ENCODE measurements at places on chromosomes 6 and 20.

- no peak for DNase-seq
Observed at GRCh38 chr6:69868961-69869360, 2.6 kb downstream of the COL19A1 start.

GRCh38 chr6:1315560-1316386 lies 3.9 kb downstream of the FOXQ1 start:
- no peak for DNase-seq

DNA sequence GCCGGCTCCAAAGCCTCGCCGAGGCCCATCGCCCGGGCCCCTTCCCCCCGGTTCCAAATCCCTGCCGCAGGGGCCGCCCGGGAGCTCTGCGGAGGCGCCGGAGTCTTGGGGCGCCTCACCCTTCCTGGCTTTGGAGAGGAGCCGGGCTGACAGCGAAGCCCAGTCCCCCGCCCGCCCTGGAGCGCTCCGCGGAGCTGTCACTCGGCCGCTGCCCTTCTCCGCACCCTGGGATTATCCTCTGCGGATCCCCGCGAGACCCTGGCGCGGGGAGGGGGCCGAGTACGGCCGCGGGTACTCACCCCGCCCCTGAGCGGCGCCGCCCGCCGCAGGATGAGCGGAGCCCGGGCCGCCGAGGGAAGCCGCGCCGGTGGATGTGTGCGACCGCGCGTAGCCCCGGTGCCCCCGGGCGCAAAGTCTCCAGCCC lies 343 bp downstream of the SNAP91 start:
- no peak for DNase-seq

GRCh38 chr6:166262743-166263515 lies 45.3 kb downstream of the PRR18 start:
- DNase-seq = no peak

GRCh38 chr6:56690519-56691285 lies 48.0 kb upstream of the DST start:
- no peak for DNase-seq

DNA sequence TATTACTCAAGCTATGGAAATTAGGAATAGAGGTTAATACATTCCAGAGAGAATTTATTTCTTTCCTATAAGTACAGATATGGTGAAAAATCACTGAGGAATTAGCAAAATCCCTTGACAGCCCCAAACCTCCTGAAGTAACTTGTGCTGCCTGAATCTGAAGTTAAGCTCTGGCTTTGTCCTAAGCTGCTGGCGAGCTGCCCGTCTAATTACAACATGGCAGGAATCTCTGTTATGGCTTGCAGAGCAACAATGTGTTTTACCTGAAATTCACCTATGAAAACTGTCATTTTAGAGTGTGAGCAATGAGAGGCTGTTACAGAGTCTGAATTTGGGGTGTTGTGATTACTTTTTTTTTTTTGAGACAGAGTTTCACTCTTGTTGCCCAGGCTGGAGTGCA lies 22.5 kb upstream of the IYD start:
- DNase-seq = no peak

DNA sequence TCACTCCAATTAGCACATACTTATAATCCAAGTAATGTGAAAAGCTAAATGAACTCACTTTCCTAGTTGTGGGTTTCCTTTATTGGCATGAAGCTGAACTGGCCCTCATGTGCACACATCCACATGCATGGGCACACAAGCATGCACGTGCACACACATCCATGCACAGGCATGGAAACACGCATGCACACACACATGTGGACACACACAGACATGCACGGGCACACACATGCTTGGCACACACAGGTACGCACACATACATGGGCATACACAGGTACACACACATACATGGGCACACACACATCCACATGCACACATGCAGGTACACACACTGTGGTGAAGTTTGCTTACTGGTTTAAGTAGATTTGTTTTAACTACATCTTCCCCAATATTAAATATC lies 23.8 kb downstream of the SYNDIG1 start:
- DNase-seq = no peak

DNA sequence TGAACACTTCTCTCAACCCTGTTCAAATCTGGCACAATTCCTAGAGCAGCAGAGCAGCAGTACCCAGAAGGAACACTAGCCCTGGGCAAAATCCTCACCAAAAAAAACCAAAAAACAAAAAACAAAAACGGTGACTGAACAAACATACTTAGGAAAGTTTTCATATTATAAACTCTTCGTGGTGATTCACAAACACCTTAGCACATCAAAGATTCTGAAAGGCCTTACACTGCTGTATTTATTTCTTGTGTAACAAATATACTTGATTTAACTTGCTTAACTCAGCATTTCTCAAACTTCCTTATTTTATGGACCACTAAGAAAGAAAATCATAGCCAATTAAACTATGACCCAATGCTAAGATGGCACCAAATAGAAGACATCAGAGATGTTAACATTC lies 57.8 kb upstream of the RREB1 start:
- DNase-seq = no peak

DNA sequence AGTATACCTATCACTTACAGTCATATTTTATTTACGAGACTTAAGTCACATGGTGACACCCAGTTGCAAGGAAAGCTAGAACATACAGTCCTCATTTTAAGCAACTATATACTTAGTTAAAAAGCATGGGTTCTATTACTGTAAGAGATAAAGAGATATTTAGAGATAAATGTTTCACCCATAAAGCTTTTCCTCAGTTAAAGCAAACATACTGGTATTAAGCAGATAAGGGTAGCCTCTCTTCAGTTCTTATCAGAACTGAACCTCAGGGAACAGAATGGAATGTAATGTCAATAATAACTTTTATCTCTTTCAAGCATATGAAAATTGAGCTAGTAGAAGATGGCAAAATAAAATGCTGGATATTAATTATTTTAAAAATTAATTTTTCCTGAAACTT lies 9.9 kb upstream of the ASCC3 start:
- DNase-seq = no peak

- DNase-seq = no peak
Observed at GRCh38 chr6:24859608-24860200, 61.0 kb upstream of the ARMH2 start.

GRCh38 chr6:33929575-33930288 lies 125.9 kb upstream of the MLN start:
- no peak for DNase-seq
